ENCODE measurements at places on chromosomes 1 and 21. TPM values are rescaled to one million over a fixed set of nuclear protein-coding genes. Genes with fewer than 3 reads are reported as not detected.

DNA sequence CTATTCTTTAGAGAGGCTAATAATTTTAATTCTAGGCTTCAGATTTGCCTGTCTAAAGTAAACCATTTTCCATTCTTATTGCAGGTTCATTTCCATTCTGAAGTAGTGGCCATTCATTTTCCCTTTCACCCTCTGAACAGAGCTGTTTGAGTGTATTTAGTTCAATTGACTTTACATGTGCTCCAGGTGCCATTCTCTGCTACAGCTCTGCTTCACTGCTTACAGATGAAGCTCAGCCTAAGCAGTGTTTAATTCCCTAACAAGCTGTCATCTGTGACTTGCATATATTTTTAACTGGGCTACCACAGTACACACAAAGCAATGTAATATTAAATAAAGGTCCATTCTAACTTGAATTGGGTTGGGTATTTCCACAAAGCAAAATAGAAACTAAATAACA lies 1031.6 kb downstream of the KCNT2 start:
- DNase-seq: no peak

DNA sequence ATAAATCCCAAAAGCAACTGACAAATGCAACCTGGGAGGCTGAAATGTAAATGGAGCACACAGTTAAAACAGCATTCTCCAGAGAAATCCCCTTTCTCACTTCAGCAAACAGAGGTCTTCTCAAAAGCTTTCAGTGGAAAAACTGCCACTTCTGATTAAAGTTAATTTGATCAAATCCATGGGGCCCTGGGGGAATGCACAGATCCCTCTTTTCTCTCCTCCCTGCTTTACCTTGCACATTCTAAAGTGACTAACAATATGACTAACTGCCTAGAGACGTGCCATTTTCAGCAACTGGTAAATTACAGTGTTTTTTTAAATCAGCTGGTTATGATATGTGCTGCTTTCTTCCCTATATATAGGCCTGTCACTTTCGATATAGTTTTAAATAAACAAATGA lies 142.5 kb downstream of the RERE start:
- DNase-seq: peak; percentile 28

DNA sequence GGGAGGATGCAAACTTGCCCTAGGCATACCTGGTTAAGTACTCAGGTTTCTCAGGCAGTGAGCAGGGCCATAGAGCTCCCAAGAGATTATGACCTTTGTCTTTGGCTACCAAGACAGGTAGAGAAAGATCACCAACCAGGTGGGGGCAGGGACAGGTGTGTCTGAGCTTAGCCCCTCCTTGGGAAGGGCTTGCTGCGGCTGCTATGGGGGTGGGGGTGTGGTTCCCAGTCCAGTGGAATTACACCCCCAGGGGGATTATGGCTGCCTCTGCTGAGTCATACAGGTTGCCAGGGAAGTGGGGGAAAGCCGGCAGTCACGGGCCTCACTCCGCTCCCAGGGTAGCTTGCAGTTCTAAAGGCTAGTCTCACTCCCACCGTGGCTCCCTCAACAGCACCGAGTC lies 65.2 kb upstream of the FAM163A start:
- no peak for DNase-seq

- peak; percentile 8 for DNase-seq
These were observed 88.2 kb downstream of the ZSCAN20 start for GRCh38 chr1:33560680-33561079.

DNA sequence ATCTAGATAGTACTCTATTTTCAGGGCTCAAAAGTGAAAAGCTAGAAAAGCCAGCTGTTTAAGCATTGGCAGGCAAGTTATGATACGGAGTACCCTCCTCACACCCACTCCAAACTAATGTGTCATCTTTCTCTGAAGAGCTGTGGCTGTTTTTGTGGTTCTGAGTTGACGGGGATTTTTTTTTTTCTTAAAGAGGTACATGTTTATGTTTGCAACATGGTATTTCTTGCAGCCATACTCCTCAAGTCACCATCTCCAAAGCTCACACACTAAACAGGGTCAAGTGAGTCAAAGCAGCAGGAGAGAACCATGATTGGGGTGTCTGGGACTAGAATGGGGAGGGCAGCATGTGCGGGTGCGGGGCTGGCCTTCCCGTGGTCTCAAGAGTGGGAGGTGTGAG lies 347.2 kb downstream of the DISC1 start:
- no peak for DNase-seq

The PARS2 gene
- total RNA-seq: 3.8 TPM

The SAMSN1 gene
- total RNA-seq: not detected

GRCh38 chr1:97960470-97960869 lies 39.6 kb upstream of the DPYD start:
- no peak for DNase-seq

The UTS2 gene
- total RNA-seq: not detected

The TEKT2 gene
- 2.1 TPM for total RNA-seq

Data from fibroblast of the aortic adventitia (primary cell).